Inflammatory macrophage (primary cell): ENCODE measurements at places on chromosomes 1 and 21.

GRCh38 chr1:13228343-13228781 lies 2.4 kb upstream of the PRAMEF18 start:
- DNase-seq = peak; percentile 41

- no peak for DNase-seq
Measured at GRCh38 chr1:6083801-6084446, 38.2 kb downstream of the KCNAB2 start.

DNA sequence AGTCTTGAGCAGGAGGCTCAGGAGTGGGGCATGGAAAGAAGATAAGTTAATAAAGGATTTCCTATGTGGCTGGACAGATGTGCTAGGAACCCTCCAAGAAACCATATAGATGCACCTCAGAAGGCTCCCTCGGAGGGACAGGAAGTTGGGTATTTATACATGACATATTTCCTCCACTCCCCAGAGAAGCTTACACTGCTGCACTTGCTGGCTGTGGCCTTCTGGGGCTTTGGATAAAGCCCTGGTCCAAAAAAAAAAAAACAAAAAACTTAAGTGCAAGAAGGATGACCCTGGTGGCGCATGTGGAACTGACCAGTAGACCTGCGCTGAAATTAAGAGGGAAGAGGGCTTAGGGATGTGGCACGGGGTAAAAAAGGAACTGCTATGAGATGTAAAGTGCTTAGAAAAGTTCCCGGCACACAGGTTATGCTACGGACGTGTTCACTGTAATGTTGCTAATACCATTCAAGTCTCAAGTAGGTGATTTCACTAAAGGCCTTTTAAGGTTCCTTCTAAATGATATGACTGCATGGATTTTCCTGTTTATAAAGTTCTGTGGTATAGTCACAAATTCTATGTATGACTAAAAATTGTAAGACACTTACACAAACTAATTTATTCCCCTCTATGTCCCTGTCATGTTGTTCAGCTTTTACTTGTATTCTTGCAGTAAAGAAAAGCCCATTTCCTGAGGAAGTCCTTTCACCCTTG lies 253.6 kb downstream of the HMCN1 start:
- no peak for DNase-seq

GRCh38 chr1:54800041-54800898 lies 853 bp downstream of the TTC22 start:
- no peak for DNase-seq

DNA sequence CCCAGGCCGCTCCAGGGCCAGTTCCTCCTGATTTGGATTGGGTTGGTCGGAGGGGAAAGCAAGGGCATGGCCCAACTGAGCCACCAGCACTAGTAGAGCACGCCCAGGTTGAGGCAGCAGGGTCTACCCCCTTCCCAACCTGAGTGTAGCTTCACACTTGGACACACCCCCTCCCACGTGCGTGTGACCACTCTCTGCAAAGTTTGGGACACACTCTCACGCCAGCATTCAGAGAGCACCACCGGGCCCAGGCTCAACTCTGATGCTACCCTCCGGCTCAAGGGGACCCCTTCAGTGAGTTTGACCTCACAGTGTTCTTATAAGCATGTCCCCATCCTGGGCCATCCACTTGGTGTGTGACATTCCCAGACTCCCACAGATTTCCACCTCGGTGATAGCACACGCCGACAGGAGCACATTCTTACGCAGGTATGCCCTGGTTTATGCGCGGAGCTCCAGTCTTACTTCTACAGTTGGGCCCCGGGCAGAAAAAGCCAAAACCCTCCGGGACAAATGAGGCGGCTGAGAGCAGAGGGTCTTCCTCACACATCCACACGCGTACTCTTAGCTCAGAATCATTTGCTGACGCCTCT lies 3.0 kb upstream of the DMRTA2 start:
- no peak for DNase-seq
